ENCODE measurements at places on chromosomes 4 and X.

GRCh38 chrX:45868425-45868824, 667.7 kb upstream of the DIPK2B start:
- DNase-seq = no peak

DNA sequence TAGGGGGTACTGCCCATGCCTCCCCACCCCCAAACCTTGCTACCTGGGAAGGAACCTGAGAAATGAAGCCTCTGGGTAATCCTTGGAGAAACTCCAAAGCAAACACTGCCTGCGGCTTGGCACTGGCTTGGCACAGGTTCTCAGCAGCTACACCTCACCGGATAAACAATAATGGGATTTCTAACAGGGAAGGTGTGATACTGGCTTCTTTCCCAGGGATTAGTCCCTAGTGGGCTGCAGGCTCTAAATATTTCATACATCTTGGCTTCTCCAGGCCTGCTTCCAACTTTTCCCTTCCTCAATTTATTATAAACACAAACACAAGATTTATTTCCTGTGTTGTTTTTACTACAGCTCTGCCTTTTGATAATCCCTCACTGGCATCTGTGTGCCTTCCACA, 12.5 kb downstream of the SEC24D start:
- no peak for DNase-seq

DNA sequence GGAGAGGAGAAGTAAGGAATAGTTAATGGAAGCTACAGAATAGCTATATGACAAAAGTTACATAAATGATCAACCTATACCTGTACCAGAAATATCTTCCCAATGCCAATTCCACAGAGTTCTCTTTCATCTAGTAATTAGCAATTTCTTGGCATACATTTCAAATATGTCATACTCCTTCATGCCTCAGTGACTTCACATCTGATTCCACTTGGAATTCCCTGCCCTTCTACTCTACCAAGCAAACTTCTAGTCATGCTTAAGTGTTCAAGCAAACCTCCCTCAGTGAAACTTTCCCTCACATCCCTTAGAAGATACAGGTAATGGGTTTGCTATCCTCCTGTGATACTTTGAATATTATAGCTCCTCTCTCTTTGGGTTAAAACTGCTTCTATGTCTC, 127.1 kb downstream of the KLHL13 start:
- DNase-seq = no peak

- no peak for DNase-seq
These were observed 60.3 kb upstream of the CAMK2D start for GRCh38 chr4:113821856-113822255.

DNA sequence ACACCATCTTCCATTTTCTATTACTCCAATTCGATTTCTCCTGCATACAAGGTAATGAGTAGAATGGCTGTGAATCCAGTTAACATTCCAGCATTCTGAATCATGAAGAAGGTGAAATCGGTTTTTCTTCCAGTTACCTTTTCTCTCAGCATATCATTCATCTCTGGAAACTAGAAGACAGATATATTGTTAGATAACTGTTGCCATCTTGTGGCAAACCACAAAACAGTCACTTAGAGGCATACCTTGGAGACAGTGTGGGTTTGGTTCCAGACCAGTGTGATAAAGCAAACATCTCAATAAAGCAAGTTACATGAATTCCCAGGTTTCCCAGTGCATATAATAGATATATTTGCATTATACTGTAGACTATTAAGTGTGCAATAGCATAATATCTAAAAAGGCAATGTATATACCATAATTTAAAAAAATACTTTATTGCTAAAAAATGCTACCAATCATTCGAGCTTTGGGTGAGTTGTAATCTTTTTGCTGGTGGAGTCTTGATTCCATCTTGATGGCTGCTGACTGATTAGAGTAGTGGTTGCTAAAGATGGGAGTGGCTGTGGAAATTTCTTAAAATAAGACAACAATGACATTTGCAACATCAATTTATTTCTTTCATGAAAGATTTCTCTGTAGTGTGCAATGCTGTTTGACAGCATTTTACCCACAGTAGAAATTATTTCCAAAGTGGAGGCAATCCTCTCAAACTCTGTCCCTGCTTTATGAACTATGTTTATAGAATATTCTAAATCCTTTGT, 82.1 kb downstream of the SLC39A8 start:
- peak; percentile 81 for DNase-seq

- no peak for DNase-seq
These were observed 64.0 kb downstream of the GPRASP3 start for GRCh38 chrX:102784550-102784949.

GRCh38 chr4:186882293-186882692, 158.6 kb upstream of the FAT1 start:
- DNase-seq = no peak

DNA sequence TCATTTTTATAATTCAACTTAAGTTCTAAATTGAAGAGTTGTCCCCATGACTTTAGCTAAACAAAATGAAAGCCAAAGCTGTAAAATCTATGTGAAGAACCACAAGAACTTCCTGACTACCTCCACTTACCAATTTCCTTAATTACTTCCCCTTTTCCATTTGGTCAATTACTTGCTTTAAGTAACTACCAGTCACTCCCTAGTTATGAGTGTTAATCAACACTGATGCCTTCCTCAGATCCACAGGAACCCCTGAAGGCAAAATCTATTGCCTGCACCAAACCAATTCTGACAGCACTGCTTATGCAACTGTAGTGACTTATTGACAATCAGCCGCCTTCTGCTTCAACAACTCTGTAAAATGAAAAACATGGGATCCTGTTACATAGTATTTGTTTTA, 10.5 kb downstream of the RBMX start:
- DNase-seq = no peak

DNA sequence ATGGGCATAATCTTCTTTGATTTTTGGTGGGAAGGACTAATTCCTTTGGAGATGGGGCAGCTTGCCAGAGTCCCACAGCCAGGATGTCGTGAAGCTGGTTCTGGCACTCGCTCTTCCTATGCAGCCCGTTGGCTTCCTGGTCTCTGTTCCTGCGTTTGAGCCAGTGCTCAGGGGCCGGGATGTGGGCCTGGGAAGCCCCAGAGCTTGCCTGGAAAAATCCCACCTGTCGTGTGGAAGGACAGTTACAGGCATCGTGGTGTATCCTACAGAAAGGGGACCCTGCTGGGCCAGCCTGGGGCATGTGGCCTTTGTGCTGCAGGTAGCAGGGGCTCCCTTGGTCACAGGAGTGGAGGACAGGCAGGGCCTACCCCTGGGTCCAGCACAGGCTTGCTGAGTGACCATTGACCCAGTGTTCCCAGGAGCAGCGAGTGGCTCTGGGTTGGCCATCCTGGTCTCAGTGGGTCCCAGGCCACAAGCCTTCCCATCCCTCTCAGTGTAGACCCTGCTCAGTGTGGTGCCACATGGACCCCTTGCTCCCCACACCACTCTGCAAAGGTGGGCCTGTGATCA, 50.2 kb downstream of the ADRA2C start:
- DNase-seq = no peak

Data from T-helper 2 cell (primary cell).